ENCODE measurements at places on chromosomes 13 and 19. TPM values are rescaled to one million over a fixed set of nuclear protein-coding genes. Genes with fewer than 3 reads are reported as not detected.

Gene COMP
- 0.09 TPM for polyA plus RNA-seq

DNA sequence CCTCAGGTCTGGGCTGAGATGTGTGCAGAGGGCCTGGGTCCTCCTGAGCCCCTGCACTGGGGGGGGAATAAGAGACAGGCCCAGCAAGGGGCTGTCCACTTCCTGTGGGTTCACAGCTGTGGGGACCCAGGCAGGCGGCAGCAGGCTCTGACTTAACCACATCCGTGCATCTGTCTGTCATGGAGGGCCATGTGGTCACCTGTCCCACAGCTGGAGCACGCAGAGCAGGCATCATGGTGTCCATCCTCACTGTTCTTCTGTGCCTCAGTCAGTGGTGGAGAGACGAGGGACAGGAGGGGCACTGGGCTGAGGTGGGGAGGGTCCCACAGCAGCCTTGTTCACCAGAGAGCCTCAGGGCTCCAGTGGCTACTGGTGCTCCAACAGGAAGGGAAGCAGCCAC, 16.3 kb upstream of the KIR3DL3 start:
- DNase-seq, result no peak

Gene ISYNA1
- 13.3 TPM for polyA plus RNA-seq

DNA sequence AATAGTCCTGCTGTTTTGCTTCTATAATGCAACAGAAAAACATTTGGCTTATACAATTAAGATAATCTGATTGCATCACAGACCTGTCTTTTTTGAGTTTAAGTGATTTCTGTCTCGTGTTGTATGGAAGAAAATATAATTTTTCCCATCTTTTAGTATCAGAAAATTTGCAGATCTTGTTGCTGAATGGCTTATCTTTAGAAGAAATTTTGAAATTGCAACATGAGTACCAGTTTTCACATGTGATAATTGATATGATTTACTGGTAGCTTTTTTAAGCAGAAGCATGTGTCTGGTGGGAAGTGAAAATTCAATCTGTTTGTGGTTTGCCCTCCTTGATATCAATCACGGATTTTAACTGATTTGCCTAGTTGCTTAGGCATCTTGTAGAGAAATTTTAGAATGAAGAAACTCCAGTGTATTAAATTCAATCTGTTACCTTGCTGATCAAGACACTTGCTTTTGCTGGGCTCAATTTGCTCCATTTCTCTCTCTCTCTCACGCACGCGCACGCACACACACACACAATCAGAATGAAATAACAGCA, 89.8 kb upstream of the MYCBP2 start:
- DNase-seq, result no peak

Gene ZNF599
- polyA plus RNA-seq, result 8.6 TPM

Gene SLAIN1
- 0.24 TPM for polyA plus RNA-seq

DNA sequence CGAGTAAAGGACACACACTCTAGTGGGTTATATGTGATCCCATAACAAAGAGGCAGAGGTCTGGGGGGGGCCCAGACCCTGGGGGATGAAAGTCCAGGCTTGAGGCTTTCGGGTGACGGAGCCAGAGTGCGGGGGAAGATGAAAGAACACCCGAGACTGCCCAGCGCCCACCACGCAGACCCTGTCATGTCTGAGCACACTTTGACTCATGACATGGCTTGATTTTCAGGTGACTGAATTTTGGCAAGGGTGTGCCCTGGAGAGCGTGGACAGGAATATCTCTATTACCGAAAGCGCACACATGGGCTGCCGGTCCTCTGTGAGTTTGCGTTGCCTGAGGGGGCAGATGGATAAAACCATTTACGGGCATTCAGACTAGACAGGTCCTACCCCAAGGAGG, 192.0 kb upstream of the SOX1 start:
- DNase-seq, result no peak

DNA sequence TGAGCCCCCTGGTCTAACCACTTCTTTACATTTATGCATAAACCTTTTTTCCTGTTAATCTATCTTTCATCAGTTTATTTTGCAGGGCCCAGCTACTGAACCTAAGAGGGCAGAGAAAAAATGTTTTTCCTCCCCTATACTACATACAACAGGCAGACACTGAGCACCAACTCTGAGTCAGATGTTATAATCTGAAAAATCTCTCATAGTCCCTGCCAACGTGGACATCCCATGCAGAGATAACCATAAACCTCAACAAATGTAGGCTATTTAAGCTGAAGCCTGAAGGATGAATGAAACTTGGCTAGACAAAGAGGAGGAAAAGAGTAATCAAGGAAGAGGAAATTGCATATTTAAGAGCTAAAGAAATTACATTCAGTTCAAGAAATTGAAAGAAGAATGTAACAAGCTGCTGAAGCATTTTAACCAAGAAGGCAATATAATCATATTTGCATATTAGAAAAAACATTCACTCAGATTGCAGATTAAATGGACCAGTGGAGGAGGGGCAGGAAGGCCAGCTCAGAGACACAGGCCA, 2.6 kb downstream of the NEK3 start:
- no peak for DNase-seq

Gene PEAK3
- 0.04 TPM for polyA plus RNA-seq

Gene DACT3
- polyA plus RNA-seq, result 6.9 TPM

- DNase-seq, result no peak
These were observed 2.0 kb downstream of the ZNF568 start for GRCh38 chr19:36918090-36918489.

GRCh38 chr19:32458500-32459123, 53.0 kb downstream of the DPY19L3 start:
- DNase-seq, result no peak

- DNase-seq, result no peak
These were observed 112.8 kb downstream of the TDRD3 start for GRCh38 chr13:60509601-60510386.

- no peak for DNase-seq
These were observed 89.7 kb upstream of the TRPC4 start for GRCh38 chr13:37959284-37959683.

Gene S1PR4
- polyA plus RNA-seq, result not detected

GRCh38 chr19:33293255-33294057, 8.9 kb downstream of the CEBPA start:
- peak; percentile 26 for DNase-seq

GRCh38 chr19:8209462-8210378, 550 bp downstream of the CERS4 start:
- no peak for DNase-seq

Gene FSTL3
- 23.2 TPM for polyA plus RNA-seq

- DNase-seq, result peak; percentile 29
These were observed 5.5 kb upstream of the PTGER1 start for GRCh38 chr19:14480700-14481079.

- DNase-seq, result no peak
These were observed 368.4 kb downstream of the KLF12 start for GRCh38 chr13:73765651-73766384.

Gene CERS1
- 2.0 TPM for polyA plus RNA-seq

Gene CFAP97D2
- polyA plus RNA-seq, result not detected

GRCh38 chr19:10862561-10863106, 8.7 kb upstream of the CARM1 start:
- no peak for DNase-seq

- no peak for DNase-seq
These were observed 16.2 kb downstream of the MAST3 start for GRCh38 chr19:18113827-18114226.

DNA sequence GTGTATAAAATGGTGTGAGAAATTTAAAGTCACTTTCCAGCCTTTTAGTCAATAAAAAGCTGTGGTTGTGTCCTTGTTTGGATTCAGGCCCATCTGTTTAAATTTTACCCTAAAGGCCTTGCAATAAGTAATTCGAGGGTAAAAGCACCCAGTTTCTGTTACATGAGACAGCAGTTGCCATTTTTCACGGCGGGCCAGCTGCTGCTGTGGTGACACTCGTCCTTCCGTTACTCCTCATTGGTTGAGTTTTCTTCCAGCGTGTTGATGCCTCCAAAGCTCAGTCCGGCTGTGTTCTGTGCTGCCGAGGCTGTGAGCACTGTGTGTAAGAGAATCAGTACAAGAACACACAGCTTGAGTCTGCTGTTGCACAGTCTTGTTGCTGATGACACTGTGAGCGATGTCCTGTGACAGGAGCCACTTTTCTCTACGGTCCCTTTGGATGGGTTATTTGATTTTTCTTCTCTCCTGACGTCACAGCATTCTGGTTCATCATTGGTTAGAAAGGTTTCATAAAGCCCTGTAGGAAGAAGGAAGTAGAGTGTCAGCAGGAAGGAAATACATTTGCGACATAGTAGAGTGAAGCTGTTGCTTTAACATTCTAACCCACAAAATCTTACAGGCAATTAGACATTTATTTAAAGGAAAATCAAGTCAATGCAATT, 602.5 kb upstream of the ARGLU1 start:
- no peak for DNase-seq

DNA sequence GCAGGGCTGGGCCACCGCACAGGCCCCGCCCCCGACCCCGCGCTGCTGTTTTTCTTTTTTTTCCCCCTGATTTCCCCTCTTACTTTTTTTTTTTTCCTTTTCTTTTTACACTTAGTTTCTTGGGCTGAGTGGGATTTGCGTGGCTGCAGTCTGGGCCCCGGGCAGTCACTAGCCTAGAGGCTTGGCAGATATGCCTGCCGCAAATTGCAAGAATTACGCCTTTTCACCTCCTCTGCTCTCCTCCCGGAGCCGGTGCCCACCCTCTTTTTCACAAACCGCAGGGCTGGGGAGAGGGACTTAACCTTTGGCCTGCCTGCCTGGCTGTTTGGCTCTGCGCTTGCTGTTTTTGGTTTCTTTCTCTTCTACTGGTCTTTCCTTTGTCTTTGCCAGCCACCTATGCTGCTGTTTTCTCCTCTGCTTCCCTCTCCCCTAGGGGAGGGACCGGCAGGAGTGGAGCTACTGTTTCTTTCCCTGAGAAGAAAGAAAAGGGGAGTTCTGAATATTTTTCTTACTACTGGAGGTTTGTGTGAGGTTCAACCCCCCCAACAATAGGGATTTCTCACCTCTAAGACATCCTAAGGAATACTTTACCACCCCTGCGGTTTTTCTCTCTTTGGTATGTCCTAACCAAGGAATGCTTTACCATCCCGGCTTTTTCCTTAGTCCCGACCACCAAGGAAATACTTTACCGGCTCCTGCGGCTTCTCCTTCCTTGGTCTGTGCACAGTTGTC, 11.0 kb downstream of the ZNF552 start:
- peak; percentile 48 for DNase-seq

- no peak for DNase-seq
These were observed 790.9 kb upstream of the PRR20A start for GRCh38 chr13:56349866-56350265.

DNA sequence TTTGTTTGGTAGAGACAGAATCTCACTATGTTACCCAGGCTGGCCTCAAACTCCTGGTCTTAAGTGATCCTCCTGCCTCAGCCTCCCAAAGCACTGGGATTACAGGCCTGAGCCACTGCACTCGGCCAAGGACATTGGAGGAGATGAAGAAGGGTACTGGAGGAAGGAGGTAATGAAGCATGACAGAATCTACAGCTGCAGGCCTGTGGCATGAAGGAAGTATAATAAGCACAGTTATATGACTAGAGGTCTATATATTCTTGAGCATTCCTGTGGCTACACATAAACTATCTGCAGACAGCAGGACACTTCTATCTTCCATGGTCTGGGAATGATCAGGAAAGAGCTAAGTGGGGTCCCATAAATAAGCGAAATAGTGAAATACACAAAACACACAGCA, 18.2 kb downstream of the ZNF565 start:
- DNase-seq, result no peak

Gene EXOC3L2
- not detected for polyA plus RNA-seq

GRCh38 chr13:52164989-52165388, 5.6 kb upstream of the NEK3 start:
- DNase-seq, result no peak

DNA sequence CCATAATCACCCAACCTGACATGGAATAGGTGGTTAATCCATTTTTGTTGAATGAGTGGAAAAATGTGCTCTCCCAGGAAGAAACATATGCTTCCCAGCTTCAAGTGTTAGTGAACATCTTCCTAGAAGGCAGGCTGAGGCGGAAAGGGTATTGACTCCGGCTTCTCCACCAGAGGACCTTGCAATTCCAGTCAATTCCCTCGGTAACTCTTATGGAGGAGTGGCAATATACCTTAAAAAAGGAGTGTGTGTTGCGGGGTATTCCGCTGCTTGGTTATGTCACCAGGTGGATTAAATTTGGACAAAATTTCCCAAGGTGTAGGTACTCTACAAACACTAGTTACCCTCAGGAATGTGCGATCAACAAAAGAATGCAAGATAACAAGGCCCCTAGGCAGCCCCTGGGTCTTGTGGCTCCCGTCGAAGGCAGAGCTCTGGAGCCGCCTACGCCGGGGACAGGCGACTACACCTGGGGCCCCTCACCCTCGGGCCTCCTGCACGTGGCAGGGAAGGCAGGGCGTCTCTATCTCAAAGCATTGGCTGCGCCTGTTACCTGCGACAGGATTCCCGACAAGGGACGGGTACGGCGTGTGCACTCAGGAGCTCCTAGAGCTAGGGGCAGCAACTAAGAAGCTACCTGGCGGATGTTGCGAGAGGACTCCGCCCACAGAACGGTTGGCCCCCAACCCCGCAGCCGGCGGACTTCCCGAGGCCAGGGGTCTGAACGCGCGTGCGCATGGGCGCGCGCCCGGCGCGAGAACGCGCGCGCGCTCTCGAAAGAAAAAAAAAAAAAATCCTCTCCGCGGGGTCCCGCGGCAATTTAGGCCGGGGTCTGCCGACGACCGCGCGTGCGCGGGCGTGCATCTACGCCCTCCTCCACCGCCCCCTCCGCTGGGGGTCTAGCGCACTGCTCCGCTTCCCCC, at the start of gene WDR87:
Gene WDR87, minus strand, starts transcription at position 649 of the 923 bp plus-strand sequence. CDS start 8,355 bp downstream, outside the sequence.
- no peak for DNase-seq

DNA sequence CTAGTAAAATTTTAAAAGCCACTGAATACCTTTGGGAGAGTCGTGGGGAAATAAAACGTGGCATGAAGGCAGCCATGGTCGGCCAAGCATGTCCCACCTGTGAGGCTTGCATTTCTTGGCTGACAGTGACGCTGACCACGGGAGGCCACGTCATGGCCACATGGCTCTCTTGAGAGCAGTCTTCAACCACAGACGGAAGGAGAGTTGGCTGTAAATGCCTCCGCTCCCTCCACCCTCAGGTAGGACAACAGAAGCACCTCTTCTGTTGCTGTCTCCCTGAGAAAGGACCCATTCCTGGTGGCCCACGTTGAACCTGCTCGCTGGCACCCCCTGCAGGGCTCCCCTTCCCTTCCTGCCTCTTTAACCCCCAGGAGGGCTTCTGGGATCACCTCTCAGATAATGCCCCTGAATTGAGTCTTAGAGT, 10.6 kb upstream of the LRRC25 start:
- DNase-seq, result no peak

DNA sequence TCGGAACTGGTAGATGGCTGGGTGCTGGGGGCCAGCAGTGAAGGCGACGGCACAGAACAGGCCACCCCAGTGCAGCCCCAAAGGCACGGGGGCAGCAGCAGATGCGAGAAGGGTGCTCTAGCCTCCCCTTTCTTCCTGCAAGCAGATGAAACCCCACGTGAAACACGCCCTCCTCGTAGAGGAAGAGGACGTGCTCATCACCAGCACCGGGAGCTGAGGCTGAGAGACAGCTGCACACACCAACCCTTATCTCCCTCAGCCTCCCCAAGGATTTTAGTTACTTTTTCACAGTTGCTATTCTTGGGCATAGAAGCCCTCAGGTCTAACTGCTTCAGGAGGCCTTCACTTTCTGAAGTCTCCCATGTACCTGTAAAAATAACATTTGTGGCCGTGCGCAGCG, 11.9 kb downstream of the ZNF787 start:
- DNase-seq, result no peak

Measured in AG04450 (cell line).